CD4-positive, alpha-beta T cell treated with Interleukin-12 subunit alpha and Interleukin-12 subunit beta, for 1 hour (primary cell): ENCODE measurements at places on chromosomes 3 and 15.

- DNase-seq, result no peak
These were observed 9.8 kb upstream of the PSMD6 start for GRCh38 chr3:64033069-64033468.

- no peak for DNase-seq
These were observed 656.5 kb upstream of the NR2F2 start for GRCh38 chr15:95674031-95674430.

DNA sequence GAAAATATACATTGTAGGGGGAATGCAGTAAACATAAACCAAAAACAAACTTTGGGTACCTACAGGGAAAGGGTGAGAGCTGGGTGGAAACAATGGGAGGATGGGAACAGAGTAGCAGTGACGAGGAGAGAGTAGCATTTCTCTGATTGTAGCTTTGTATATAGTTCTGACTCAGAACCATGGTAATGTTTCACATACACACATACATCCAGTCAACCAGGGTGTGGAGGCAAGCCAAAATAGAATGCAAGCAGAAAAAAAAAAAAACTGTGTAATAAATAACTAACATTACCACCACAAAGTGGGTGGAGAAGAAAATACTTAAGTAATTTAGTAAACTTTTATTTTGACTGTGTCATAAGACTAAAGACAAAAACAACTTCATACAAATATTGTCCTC, 27.2 kb downstream of the BCL2A1 start:
- no peak for DNase-seq

- DNase-seq, result no peak
These were observed 1018.6 kb downstream of the TUSC7 start for GRCh38 chr3:117728226-117728625.

- peak; percentile 1 for DNase-seq
These were observed 56.2 kb upstream of the LPP start for GRCh38 chr3:188097791-188098190.
